ENCODE measurements at places on chromosomes 11 and 22.

DNA sequence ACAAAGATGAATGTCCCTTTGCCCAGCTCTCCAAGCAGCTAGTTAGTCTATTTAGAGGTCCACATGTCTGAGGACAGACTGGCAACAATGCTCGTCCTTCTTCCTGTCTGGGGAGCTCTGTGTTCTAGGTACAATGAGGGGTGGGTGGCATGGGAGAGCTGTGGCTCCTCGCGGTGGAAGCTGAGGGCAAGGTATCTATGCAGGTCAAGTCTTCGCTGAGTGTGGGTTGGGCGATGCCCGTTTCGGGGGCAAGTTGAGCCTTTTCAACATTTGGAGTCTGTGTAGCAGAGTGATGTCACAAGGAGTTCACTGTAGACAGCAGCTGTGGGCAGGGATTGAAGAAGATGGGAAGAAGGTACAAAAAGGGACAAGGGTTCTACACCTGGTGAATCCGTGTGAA is 163.2 kb downstream of the FEZ1 start:
- DNase-seq, result no peak

- no peak for DNase-seq
Observed at GRCh38 chr11:2587132-2587930, 112.5 kb downstream of the KCNQ1OT1 start.

DNA sequence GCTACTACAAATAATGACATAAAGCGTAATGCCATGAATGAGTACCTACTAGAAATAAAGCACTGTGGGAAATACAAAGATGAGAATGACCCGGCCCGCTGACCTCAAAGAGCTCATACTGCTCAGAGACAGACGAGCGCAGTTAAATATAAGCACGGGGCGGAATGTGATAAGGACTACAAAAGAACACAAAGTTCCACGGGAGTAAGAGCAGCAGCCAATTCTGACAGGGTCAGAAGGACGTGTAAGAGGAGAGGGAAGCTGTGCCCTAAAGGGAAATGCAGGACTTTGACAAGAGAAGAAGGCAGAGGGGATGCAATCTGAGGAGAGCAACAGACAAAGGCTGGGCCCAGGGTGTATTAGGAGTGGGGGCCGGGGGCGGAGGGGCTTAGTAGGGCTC is 314.6 kb downstream of the LARGE1 start:
- DNase-seq, result no peak

DNA sequence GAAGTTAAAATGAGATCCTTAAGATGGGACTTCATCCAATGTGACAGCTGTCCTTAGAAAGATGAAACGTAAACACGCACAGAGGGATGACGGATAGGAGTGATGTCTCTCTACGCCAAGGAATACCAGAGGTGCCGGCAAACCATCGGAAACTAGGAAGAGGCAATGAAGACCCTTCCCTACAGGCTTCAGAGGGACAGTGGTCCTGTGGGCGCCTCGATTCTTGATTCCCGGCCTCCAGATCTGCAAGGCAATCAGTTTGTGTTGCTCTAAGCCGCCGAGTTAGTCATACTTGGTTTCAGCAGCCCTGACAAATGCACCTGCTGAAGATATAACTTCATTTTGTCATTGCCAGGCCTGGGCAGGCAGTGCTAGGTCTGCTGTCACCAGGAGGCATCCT is 1455.1 kb downstream of the TBC1D22A start:
- DNase-seq, result no peak

DNA sequence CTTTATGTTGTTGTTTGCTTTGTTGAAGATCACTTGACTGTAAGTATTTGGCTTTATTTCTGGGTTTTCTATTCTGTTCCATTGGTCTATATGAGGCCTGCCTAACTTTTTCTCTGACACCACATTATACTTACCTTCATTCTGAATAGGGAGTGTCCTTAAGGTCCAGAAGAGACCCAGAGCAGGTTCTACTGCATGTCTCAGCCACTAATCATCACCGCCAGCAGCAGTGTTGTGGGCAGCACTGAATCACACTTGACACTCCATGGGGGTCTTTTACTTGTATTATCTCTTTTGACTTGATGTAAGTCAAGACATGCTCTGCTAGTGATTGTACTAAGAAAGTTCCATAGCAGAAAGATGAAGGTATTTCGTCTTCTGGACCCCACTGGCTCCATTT is 274.9 kb downstream of the TENM4 start:
- no peak for DNase-seq

- DNase-seq, result no peak
Observed at GRCh38 chr11:75568616-75569219, 6.7 kb downstream of the SERPINH1 start.

- no peak for DNase-seq
Observed at GRCh38 chr11:86243396-86243795, 1.2 kb upstream of the EED start.

DNA sequence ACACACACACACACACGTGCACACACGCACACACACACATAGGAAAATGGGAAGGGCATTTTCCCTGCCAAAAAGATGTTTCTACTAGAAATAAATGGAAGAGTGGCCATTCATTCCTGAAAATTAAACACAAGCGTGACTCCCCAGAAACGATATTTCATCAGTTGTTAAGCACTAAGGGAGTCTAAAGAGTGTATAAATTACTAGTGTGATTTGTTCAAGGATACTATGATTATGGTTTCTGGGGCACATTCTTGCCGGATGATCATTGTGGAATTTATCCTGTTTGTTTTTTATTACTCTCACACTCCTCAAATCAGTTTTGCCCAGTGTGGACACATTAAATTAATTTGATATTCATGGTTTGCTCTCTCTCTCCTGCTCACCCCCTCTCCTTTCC is 16.4 kb upstream of the AMOTL1 start:
- DNase-seq, result no peak

GRCh38 chr22:19626042-19626587 is 88.2 kb upstream of the SEPTIN5 start:
- no peak for DNase-seq

GRCh38 chr11:6012035-6012668 is 5.4 kb upstream of the OR56A4 start:
- no peak for DNase-seq

DNA sequence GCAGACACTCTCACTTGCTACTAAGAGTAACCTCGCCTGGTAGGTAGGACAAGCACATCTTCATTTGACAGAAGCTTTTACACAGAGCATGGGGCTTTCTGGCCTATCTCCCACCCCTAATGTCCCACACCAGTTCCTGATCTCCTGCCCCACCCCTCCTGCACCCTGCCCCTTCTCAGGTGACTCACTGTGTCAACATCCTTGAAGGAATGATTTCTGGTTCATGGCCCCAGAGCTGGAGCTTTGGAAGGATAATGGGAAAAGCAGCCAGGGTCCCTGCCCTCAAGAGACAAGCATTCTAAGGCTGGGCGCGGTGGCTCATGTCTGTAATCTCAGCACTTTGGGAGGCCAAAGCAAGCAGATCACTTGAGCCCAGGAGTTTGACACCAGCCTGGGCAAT is 47.2 kb downstream of the LRFN4 start:
- no peak for DNase-seq

DNA sequence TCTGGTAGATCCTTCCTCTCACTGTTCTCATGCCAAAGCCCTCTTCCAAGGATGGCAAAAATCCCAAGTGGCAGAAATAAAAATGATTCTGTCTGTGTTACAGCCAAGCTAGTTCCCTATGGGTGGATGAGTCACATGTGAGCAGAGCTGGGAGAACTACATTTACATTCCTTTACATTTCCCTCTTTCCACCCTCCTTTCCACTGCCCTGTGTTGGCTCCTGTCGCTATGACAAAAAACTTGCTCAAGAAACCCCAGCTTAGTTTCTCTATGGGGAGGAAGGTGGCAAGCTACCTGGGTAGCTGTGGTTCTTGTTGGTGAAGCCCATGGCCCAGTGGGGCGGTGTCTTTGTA is 10.2 kb upstream of the DDB2 start:
- no peak for DNase-seq

DNA sequence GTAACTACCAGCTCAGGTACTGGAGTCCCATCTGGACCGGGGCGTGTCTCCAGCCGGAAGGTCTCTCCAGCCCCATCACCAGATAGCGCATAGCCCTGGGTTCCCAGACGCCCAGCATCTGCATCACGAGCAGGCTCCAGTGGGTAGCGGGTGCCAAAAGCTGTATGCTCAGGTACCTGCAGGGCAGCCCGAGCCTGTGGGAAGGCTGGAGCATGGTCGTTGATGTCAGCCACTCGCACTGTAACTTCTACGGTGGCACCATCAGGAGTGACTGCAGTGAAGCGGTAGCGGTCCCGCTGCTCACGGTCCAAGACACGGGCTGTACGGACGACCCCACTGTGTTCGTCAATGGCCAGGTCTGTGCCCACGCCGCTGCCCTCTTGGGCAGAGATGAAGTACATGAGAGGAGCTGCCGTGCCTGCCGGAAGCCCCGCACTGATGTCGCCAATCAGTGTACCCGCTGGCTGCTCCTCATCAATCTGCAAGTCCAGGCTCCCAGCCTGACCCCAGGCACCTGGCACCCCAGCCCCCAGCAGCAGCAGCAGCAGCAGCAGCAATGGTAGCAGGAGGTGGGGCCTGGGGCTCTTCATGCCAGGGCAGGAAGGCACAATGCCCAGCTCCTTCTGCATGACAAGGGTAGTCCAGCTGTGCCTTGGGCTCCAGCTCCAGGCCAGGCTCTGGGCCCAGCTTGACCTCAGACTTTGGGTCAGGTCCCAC is 14.5 kb downstream of the DCHS1 start:
- DNase-seq, result no peak

- DNase-seq, result no peak
Observed at GRCh38 chr22:35804421-35804820, 86.7 kb downstream of the APOL5 start.

- no peak for DNase-seq
Observed at GRCh38 chr22:48906216-48906835, 921.3 kb downstream of the BRD1 start.

GRCh38 chr11:76997512-76997911 is 36.7 kb upstream of the B3GNT6 start:
- DNase-seq, result no peak

DNA sequence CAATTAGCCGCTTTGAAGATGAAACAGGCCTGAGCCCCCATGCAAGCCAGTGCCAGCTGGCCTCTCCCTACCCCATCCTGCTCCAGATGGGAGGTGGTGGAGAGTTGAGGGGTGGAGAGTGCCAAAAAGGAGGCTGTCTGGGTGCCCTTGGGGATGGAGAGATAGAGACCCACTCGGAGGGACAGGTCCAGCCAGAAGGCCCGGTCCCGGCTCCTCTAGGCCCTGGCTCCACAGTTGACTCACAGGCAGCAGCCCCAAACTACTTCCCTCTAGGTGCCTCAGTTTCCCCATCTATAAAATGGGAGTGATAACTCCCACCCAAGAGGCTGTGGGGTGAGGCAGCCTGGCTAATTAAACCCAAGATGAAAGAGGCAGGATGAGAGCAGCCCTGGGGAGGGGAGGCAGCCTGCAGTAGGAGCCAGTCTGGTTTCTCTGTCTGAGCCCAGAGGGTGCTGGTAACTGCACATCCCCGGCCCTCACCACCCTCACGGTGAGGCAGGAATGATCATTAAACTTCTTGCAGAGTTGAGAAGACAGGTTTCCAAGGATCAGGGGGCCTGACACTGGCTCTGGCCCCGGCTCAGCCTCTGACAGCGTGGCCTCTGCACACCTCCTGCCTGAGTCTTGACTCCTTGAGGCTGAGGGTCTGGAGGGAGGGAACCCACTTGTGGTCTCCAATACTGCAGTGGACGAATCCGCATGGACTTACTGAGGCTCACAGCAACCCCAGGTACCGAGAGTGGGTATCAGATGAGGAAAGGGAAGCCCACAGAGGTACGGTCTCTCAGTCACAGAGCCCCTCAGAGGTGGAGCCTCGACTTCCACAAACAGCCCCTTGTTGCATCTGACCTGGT is 1.4 kb upstream of the AP5B1 start:
- DNase-seq, result no peak

GRCh38 chr11:68829581-68829980 is 12.1 kb downstream of the CPT1A start:
- DNase-seq, result no peak

- DNase-seq, result no peak
Observed at GRCh38 chr11:110858547-110858921, 146.3 kb upstream of the ARHGAP20 start.

- DNase-seq, result no peak
Observed at GRCh38 chr11:128517451-128518230, 69.7 kb downstream of the ETS1 start.

DNA sequence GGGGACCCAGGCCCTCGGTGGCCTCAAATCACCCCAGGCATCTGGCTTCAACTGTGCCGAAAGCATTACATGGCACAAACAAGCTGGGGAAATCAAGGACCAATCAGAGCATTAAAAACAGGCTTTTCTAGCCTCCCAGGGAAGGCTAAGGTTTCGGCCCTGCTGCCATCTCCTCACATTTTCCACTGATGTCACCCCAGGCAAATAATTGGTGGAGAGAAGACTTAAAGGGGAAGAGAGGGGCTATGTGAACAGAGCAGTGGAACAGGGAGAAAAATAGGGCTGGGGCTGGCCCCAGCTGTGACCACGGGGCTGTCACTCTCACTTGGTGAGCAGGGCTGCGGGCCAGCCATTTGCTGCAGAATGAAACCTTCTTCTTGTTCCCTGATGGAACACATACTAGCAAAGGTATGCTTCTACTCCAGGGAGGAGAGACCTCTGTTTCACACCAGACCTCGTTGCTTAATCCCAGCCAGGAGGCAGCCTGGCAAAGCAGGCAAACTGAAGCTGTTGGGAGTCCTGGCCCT is 581.3 kb downstream of the SOX6 start:
- DNase-seq, result no peak

DNA sequence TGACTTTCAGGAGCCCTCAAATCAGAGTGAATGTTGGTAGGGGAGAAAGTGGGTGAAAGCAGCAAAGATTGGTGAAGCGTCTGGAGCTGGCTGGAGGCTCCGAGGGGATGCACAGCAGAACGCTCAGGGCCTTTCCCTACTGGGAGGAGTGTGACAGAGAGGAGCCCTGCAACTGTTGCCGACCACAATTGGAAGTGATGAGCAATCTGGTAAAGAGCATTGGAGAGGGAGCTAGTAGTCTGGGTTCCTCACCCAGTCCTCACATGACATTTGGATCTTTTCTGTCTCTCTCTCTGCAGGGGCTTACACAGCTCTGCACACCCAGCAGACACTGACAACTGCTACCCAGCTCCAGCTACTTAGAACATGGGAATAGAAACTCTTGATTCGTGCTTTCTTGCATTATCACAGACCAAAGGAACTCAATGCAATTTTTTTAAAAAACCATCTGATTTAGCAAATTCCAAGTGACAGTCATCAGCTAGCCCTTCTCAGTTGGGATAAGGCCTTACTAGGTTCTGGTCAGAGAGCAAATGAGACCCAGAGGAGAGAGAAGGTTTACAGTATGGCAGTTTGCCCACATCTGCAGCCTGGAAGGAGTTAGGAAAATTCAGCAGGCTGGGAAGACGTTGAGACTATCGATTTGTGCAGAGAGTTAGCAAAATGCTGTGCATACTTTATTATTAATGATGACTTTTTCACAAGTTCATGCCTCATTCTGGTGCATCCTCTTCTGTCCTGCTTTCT is 278.0 kb upstream of the PLET1 start:
- DNase-seq, result no peak

All from AG04449 (cell line).